Activated T-cell treated with anti-CD3 and anti-CD28 coated beads, Interleukin-2, amount 50 U/mL, for 48 hours (primary cell): ENCODE measurements at places on chromosomes 16 and 17.

DNA sequence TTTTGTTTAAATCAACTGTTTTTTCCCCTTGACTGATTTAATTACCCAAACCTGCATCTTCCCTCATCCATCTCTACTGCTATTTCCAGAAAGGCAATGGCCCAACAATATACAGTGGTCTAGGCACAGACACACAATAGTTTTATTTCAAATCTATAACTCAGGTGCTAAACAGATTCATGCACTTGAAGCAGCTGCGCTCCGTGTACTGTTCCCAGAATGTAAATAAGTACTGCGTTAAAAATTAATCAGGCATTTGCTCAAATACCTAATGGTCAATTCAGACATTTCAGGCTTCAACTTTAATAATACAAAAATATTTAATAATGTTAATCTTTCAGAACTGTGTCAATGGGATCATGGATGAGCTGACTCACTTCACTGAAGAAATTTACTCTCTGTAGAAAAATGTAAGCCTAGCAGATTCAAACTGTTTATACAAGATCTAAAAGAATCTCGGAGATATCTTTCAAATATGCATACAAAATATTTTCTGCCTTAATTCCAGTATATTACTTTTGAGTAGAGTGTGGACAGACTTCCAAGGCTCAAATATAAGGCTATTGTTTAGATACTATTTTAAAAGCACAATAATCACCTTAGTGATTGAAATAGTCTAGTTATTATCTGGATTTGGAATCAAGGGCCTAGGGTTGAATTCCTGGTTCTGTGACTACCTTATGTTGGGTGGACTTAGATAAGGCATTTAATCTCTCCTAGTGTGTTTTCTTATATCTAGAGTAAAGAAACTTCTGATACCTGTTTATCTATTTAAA lies 97.4 kb upstream of the PSMD7 start:
- no peak for DNase-seq

DNA sequence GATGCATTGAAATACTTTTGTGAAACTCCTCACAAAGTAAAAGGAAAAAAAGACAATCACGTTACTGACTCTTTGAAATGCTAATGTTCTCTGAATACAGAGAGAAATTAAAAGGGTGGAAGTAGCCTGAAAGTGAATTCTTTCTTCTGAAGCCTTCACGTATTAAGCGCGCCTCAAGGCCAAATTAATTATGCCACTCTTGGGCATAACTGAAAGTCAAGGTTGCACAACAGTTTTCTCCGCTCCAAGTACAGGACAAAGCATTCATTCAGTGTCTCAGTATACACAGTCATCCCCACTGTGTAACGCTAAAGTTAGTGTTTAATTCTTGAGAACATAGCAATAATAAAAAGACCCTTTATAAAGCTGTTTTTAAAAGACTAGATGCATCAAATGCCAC lies 21.5 kb downstream of the PARN start:
- DNase-seq = no peak

DNA sequence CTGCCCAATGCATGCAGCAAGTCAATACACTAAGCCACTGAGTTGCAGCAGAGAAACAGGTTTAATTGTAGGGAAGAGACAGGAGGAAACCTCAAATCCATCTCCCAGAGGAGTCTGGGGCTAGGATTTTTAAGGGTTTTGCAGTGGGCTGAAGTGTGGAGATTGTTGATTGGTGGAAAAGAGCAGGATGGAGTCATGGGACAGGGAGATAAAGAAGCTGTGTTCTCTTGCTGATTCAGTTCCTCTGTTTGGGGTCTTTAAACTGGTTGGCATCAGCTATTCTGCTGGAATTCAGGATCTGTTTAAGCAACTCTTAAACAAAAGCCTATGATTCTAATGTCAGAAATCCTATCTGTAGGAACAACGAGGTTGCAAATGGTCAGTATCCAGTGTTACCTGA lies 180.8 kb upstream of the CACNG3 start:
- DNase-seq = no peak

DNA sequence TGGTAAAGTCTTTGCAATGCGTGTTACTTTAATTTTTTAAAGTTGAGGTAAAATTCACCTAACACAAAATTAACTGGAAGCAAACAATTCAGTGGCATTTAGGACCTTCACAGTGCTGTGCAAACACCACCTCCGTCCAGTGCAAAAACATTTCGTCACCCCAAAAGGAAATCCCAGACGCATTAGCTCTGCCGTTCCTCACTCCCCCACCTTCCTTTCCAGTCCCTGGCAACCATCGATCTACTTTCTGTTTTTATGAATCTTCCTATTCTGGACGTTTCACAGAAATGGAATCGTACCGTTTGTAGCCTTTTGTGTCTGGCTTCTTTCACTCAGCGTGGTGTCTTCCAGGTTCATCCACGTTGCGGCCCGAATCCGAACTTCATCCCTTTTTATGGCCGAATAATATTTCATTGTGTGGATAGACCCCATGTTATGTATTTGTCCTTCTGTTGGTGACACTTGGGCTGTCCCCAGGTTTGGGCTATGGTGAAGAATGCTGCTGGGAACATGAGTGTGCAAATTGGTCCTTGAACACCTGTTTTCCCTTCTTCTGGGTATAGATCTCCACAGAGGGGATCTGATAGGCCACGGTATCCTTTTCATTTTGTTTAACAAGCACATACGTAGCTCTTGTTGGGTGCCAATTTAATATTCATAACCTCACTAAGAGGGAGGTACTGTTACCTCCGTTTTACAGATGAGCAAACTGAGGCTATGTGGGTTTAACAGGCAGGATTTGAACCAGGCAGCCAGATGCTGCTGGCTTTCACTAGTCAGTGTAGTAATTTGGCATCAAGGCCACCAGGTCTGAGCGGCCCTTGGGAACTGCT lies 232.0 kb upstream of the GSE1 start:
- no peak for DNase-seq

DNA sequence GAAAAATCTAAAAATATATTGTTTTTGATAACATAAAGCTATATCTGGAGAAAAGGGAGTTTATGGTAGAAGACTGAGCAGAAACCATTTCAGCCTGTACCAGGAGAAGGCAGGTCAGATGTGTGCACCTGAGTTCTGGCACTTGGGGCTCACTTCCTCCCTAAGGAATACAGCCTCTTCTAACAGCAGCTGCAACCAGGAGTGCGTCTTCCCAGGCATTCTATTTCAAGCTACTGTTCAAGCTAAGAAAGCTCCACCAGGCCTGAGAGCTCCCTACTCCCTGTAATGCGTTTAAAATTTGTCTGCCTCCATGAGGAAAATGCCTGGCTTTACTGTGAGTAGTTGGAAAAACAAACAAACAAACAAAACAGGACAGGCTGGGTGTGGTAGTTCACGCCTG lies 96.1 kb downstream of the ZNF778 start:
- DNase-seq = no peak

GRCh38 chr17:33091271-33091670 lies 99.6 kb downstream of the SPACA3 start:
- no peak for DNase-seq

DNA sequence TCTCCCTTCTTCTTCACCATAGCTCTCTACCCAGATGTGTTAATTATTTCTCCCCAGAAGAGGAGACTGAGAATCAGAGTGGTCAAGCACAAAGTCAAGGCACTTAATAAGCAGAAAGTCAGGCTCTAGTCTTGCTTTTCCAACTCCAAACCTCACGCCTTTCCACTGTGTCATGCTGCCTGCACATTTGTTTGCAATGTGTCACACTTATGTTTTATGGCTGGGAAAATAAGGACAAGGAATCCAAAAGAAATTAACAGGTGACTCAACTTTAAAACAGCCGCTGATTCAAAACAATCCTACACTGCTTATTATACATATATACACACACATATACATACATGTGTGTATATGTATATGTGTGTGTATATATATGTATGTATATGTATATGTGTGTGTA lies 255.7 kb upstream of the DYNLRB2 start:
- no peak for DNase-seq

DNA sequence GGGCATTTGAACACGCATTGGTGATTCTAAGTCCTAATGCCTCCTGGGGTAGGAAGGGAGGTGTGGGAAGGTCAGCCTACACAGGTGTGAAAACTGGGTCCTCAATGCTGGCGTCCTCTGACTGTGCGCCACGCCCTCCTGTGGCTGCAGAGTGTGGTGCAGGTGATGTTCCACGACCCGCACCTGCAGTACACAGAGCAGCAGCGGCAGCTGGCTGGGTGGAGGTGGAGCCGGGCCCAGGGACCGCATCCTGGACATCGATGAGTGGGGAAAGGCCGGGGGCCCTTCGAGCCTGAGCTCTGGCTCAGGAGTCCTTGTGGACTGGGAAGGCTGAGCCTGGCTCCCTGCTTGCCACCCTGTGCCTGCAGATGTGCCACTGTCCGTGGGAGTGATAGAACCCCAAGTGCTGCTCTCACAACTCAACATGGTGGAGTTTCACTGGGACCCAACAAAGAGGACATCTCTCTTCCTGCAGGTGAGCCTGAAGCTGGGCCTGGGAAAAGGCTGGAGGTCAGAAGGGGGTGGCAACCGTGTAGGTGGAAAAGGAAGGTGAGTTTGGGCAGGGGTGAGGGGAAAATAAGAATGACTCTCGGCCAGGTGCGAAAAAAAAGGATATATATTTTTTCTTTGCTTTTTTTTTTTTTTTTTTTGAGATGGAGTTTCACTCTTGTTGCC lies 14.0 kb upstream of the STAC2 start:
- DNase-seq = peak; percentile 82

- no peak for DNase-seq
Measured at GRCh38 chr16:78490847-78491246, 391.4 kb downstream of the WWOX start.

DNA sequence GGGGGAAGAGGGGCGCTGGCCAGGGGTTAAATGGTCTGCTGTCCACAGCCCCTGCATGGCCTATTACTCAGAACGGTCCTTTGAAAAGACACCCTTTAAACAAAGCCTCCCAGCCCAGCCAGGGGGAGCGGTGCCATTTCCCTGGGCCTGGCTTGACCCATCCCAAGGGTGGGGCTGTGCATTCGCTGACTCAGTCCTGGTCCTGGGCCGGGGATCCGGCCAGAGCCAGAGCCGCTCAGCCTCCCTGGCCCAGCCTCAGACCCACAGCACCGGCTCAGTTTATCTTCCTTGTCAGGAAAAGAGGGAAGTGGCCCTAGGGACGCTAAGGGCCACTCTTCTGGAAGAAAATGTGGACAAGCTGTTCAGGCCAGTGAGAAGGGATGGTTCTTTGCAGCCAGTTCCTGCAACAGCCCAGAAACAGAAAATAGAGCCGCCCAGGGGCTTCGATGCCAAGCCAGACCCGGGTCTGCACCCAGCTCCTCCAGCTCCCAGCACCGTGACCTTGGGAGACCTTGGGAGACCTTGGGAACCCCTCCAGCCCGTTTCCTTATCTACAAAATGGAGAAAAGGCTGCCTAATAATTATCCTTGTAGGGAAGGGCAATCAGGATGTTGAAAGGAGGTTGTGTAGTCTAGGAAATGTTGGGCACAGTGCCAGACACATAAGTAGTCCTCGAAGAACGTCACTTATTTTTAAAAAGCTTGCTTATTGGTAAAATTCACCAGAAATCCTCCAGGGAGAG lies 82.5 kb downstream of the ZDHHC7 start:
- DNase-seq = no peak

DNA sequence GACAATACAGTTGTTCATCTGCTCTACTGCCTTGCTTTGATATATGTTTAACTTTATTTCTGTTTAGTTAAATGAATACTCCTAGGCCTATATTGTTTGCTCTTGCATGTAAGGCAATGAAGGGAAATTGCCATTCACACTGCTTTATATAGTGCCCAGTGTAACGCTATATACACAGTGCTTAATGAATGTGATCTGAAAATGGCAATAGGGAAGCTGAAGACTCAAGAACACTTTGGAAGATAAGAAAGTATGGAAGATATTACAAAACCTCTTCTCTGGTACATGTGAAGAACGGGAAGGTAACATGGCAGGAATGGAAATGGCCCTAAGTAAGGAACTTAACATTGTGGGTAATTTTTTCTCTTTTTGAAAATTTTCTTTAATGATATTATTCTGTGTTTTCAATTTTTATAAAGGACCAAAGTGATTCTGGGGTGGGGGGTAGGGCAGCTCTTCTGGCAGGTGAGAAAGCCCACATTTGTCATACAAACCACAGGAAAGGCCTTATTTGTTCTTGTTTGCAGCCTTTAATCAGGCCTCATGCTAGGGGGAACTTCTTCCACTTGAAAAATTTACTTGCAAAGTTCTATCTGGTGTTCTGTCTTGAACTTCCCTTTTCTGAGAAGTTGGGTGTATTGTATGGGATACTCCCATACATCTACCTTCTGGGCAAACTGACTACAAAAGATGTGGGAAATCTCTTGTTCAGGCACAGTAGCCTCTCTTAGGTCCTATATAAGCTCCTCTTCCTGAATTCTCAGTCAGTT lies 100.8 kb upstream of the CORO6 start:
- no peak for DNase-seq

- no peak for DNase-seq
Measured at GRCh38 chr16:86477642-86478041, 32.7 kb upstream of the FOXF1 start.

GRCh38 chr17:16568541-16569357 lies at the start of gene ZNF287:
Gene ZNF287 (minus strand): TSS chr17:16569204. CDS start chr17:16567731, 1,473 bp downstream.
- DNase-seq = peak; percentile 89

- DNase-seq = peak; percentile 64
Measured at GRCh38 chr17:30336369-30337171, 2.7 kb upstream of the TMIGD1 start.

- DNase-seq = no peak
Measured at GRCh38 chr16:58815181-58815888, 81.2 kb upstream of the GOT2 start.

DNA sequence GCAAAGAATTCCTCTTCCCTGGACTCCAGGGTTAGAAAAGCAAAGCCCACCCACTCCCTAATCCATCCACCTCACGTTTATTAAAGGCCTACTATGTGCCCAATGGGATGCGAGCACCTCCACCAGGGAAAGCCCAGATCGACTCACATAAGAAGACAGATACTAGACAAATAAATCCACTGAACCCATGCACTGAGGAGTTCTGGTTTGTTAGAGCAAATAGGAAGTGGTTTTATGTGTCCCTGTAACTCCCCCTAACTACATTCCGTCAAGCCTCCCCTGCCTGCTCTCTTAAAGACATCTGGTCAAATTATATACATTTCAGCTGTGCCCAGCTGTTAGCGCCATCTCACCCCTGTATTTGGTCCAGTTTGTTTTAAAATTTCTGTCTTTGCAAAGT lies 218.5 kb upstream of the RPL38 start:
- DNase-seq = no peak
